ENCODE measurements at places on chromosomes 5 and 9. TPM values are rescaled to one million over a fixed set of nuclear protein-coding genes. Genes with fewer than 3 reads are reported as not detected.

GRCh38 chr9:126628146-126628545 is 14.4 kb downstream of the LMX1B start:
- DNase-seq: no peak

The TRIM36 gene
- total RNA-seq: 16.9 TPM

GRCh38 chr9:120513825-120514396 is 66.1 kb downstream of the CDK5RAP2 start:
- no peak for DNase-seq

- no peak for DNase-seq
These were observed 66.4 kb upstream of the RUSC2 start for GRCh38 chr9:35423499-35423898.

DNA sequence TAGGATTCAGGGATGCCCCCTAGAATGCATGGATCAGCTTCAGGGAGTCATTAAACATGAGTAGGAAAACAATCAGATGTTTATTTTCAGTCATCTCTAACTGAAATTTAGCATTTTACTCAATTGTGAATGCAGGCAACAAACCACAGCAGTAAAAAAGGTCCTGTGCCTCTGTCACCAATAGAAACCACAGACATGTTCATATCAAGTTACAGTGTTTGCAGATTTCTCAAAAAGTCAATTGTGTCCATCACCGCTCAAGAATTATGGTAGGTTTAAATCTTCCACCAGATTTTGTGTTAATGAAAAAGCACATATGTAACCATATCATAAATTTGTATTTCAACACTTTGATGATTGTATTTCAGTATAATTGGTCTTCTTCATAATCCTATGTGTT is 68.4 kb upstream of the SLC1A1 start:
- DNase-seq: no peak

The NME5 gene
- 0.62 TPM for total RNA-seq

- DNase-seq: no peak
These were observed 11.1 kb downstream of the PWWP2A start for GRCh38 chr5:160108124-160108523.

GRCh38 chr9:34171753-34172535 is 6.9 kb upstream of the UBAP1 start:
- DNase-seq: no peak

- DNase-seq: no peak
These were observed 196.2 kb downstream of the FRMD3 start for GRCh38 chr9:83342006-83342405.

DNA sequence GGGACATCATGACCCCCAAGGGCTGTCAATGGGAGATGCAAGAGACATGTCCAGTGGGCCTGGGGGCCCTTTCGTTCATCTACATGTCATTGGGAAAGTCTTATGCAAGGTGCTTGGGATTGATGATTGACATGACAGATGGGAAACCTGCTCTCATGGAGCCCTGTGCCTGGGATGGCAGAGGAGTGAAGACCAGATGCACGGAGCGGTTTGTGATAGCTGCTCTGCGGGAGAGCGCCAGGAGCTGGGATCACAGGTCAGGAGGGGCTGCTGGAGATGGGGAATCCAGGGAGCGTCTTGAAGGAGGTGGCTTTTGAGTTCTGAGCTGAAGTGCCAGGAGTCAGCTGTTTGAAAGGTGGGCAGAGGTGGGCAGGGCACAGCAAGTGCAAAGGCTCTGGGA is 104.3 kb downstream of the FGF18 start:
- DNase-seq: no peak

- peak; percentile 48 for DNase-seq
These were observed 19.6 kb downstream of the TCOF1 start for GRCh38 chr5:150376799-150377771.

The NOTCH1 gene
- total RNA-seq: 16.0 TPM

The AFAP1L1 gene
- total RNA-seq: 239 TPM

DNA sequence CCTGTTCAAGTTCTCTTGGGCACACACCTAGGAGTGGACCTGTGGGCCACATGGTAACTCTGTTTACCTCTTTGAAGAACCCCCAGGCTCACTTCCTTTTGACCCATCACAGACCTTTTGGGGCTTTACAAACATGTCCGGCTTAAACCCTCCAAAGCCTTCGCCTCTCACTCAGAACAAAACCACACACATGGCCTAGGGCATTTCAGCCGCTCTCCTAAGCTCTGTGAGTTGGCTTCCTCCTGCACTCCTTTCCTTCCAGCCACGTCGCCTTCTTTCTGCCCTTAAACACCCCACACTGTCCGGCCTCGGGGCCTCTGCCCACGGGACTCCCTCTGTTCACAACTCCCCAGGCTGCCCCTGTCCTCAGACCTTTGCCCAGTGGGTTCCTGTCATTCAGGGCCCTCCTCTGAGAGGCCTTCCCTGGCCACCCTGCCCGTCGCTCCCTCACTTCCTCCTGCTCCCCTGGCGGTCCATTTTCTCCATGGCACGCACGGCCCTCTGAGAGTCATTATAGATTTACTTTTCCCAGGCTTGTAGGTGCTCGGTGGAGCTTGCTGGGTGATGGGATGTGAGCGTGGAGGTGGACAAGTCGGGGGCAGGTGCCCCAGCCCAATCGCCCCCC is 1.9 kb downstream of the DOK3 start:
- DNase-seq: no peak

GRCh38 chr9:86854898-86855523 is 92.3 kb downstream of the GAS1 start:
- peak; percentile 98 for DNase-seq

DNA sequence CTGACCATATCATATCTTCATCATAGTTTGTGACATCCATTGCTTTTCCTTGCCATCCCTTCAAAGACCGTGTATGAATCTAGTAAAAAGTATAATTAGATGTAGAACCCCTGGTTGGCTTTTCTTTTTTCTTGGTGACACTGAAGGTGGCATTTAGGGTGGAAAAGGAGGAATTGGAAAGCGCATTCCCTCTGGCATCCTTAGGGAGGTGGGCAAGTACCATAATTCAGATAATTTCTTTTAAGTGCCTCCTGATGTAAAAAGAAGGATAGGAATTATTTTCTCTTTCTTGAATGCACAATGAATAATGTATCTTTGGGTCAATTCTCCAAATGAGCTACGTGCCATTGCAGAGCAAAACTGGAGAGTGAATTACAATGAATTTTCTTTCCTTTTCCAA is 73.2 kb upstream of the SMARCA2 start:
- peak; percentile 7 for DNase-seq

The APBB3 gene
- total RNA-seq: 23.2 TPM

DNA sequence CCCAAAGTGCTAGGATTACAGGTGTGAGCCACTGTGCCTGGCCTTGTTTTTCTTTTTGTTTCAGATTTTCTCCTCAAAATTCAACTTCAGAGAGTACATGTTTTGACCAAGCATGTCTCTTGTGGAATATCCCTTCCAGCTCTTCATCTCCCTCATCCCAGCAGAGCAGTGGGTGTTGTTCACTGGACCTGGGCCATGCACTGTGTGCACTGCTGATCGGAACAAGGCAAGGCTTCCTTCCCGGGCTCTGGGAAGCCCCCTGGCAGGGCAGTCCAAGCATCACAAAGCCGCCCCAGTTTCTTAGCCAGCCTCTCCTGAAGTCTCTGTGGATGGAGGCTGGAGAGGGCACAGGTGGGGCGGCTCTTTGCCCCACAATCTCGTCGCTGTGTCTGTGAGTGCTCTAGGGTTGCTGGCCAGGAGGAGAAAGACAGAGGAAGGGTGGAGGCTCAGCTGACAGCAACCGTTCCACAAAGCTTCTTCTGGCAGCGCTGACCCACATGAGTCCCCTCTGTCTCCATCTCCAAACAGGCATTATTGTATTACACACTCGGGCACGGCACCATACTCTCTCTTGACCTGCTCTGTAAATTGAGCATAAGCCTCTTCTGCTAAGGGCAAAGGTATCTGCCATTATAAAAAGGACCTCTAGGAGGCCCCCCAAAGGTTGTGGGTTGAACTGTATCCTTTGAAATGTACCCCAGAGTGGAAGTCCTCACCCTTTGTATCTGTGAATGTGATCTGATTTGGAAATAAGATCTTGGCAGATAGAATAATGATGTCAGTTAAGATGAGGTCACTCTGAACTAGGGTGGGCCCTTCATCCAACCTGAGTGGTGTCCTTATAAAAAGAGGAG is 89.6 kb downstream of the TARS1 start:
- DNase-seq: no peak

- no peak for DNase-seq
These were observed 168.1 kb downstream of the SNCAIP start for GRCh38 chr5:122480146-122480545.

DNA sequence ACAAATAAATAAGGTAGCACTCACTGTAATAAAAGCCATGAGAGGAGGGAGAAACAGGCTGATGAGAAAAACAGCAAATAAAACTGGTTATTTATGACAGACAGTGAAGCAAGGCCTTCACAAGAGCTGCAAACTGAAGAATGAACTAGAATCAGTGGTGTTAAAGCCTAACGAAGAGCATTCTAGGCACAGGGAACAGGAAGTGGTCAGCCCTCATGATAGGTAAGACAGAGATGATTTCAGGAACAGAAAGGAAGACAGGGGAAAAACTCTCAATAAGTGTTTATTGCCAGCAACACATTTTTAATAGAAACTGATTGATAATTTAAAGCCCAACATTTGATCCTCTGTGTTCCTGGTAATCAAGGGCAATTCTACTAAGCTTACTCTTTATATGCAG is 124.5 kb downstream of the EDIL3 start:
- no peak for DNase-seq

The GCNT1 gene
- 2.2 TPM for total RNA-seq

DNA sequence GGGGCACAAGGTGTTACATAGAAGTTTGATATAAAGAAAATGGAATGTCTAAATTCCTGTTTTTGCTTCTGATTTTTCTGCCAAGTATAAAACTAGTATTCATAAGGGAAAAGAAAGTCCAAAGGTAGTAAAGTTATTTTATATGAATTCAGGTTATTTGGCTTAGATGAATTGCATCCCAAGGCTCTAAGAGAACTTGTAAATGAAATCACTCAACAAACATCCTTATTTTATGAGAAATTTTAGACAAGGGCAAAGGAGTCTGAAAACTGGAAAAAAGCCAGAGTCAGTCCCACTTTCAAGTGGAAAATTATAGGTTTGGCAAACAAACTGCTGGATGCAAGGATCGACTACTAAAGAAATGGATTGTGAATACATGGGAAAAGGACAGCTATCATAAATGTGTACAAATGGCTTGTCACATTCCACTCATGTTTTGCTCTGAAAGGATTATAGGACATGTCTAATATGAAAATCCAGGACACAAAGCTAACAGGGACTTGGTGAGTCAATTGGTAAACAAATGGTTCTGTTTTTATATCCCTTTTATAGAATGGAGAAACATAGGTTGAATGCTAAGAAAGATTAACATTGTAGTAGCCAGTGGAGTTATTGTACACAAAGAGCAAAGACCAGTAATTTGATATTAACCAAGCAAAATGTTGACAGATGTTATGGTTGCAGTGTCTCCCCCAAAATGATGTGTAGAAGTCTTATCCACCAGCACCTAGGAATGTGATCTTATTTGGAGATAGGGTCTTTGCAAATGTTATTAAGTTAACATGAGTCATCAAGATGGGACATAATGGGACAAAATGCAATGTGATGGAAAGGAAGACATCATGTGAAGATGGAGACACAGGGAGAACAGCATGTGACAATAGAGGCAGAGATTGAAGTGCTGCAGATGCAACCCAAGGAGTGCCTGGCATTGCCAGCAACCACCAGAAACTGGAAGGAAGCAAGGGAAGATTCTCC is 495.7 kb downstream of the TLE1 start:
- DNase-seq: no peak

- DNase-seq: no peak
These were observed 109.3 kb downstream of the MUSK start for GRCh38 chr9:110777876-110778215.

The PCDHGB4 gene
- 2.2 TPM for total RNA-seq

The SNAPC4 gene
- 7.6 TPM for total RNA-seq

The GCNT4 gene
- 0.35 TPM for total RNA-seq

The HAVCR2 gene
- 0.37 TPM for total RNA-seq

The EGFLAM gene
- total RNA-seq: 19.9 TPM

The S1PR3 gene
- 1.3 TPM for total RNA-seq

DNA sequence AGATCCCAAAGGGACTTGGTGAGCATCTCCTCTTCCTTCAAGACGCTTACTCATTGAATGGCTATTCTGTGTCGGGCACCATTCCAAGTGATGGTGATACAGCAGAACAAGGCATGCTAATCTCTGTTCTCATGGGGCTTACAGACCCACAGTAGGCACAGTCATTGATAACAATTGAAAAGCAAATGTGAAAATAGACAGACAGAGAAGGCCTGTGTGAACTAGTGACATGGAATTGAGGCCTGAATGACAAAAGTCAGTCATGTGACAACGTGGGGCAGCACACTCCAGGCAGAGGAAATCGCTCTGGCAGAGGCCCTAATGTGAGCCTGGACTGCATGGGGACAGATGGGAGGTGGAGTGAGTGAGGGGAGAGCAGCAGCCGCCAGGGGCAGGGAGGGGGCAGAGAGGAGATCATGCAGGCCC is 70.7 kb upstream of the CPLX2 start:
- DNase-seq: no peak

DNA sequence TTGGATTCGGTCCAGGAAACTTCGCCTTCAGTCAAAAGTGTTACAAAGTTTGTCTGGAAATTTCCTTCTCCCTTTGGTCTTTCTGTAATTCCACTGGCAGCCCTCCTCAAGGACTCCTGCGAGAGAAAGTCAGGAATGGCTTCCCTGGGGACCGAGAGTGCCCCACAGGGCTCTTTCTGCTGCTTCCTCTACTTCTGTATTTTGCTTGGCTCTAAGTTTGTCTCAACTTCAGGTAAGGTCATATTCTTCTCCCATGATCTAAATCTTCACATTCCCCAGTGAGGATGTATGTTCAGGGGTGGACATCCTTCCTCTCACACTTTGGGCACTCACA is 10.3 kb upstream of the RIOK2 start:
- DNase-seq: no peak

- DNase-seq: peak; percentile 41
These were observed 581 bp upstream of the C9orf40 start for GRCh38 chr9:74953235-74953751.

DNA sequence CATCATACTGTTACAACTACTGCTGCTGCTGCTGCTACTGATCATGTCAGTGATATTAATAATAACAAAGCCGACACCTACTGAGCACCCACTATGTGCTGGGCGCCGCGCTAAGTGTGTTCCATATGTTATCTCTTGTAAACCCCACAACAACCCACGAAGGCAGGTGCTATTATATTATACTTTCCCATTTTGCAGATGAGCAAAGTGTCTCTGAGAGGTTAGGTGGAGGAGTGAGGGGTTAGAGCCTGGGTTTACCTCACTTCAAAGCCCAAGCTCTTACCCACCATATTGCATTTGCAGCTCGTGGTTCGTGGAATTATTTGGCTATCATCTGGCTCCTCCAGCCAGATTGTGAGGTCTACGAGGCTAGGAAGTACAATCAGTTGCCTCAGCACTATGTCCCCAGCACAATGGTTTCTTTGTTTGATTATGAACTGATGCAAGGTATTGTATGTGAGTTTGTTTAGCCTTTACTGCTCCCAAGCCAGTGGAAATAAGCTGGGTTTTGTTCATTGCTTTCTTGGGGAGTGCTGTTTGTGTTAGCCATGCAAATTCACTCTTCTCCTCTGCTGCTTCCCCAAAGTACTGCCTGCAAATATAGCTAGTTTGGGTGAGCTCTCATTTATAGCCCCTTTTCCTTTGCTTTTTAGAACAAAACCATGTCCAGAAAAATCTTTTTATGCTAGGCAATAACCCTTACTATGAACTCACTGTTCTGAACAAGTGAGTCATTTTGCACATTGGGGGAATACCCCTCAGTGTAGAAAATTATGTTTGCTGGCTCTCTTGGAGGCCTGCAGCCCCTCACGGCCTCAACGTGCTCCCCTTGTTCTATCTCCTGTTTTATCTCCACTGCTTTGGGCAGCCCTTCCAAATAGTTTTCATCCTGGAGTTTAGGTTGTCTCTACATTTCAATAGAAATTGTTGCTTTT is 47.9 kb downstream of the ALG2 start:
- no peak for DNase-seq

The TAS2R1 gene
- total RNA-seq: not detected

All from myocyte (in vitro differentiated cells).